ENCODE measurements at places on chromosomes 6 and 20. TPM values are rescaled to one million over a fixed set of nuclear protein-coding genes. Genes with fewer than 3 reads are reported as not detected.

DNA sequence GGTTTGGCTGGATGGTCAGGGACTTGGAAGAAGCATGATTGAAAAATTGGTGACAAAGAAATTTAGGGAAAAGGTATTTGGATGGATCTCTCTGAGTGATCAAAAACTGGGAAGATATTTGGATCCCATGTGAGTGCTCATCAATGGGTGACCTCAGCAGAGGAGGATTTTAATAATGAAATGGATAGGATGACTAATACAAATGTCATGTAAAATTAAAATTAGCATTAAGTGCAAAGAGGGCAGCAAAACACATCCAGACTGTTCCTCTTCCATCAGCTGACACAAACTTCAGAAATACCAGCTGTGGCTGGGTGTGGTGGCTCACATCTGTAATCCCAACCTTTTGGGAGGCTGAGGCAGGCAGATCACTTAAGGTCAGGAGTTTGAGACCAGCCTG lies 151.7 kb downstream of the THBS2 start:
- no peak for DNase-seq

DNA sequence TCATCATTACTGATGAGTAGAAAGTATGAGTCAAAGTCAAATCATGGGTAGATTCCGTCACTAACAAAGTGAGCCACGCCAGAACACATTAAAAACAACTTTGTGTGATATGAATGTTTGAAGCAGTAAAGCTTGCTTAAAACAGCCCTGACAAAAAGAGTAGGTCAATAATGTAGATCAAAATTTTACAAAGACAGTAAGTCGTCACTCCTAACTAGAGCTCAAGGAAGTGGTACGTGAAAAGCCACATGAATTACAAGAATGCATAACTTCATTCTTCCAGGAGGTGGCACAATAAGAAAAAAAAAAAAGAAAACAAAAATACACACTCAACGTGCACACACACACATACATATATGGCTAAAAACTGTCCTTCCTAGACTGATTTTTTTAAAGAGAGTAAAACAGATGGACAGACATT lies 69.9 kb downstream of the HACE1 start:
- no peak for DNase-seq

- no peak for DNase-seq
Observed at GRCh38 chr6:6566766-6567165, 21.8 kb upstream of the LY86 start.

GRCh38 chr6:5151955-5152401 lies 66.8 kb downstream of the PPP1R3G start:
- no peak for DNase-seq

The ADRM1 gene
- 259 TPM for total RNA-seq

The SEC63 gene
- total RNA-seq = 86.8 TPM

The KCNK5 gene
- total RNA-seq = 22.9 TPM
